Right renal cortex interstitium (tissue), 3 donors: ENCODE measurements at places on chromosomes 12 and 14. TPM values are rescaled to one million over a fixed set of nuclear protein-coding genes. Genes with fewer than 3 reads are reported as not detected.

The PPTC7 gene
- 23.2 TPM for polyA plus RNA-seq

DNA sequence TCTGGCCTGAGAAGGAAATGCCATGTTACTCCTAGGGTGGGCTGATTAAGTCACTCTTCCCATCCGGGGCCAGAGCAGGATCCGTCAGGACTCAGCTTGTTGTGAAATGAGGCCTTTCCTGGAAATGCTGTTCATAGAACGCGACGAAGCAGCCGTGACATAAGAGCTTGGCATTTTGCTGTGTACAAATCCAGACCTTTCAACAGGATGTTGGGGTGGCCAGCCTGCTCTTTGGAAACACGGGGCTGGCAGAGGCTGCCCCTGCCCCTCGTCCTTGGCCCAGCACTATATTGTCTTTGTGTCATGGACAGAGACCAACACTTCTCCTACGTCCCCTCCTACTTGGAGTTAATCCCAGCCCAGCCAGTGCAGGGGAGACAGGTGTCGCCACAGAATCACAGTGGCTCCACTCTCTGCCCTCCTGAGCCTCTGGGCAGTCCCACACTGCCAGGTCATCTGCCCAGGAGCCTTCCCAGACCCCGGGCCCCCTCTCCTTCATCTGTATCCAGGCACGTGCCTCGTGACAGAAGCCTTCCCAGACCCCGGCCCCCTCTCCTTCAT is 18.6 kb upstream of the EIF5 start:
- no peak for DNase-seq

DNA sequence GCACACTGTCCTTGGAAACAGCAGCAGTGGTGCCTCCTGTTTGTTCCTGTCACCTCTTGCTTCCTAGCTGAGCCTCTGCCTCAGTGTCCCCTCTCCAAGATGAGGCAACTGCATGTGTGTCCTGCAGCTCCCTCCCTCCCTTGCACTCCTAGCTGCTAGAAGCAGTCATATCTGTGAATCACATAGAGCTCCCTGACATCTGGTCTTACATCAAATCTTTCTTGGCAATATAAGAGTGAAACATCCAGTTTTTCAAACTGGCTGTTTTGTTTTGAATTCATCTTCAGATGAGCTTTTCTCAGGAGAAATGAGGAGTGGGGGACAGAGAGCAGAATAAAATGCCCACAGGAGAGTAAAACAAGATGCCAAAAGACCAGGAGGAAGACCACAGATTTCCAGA is 103.7 kb downstream of the VCPKMT start:
- no peak for DNase-seq

DNA sequence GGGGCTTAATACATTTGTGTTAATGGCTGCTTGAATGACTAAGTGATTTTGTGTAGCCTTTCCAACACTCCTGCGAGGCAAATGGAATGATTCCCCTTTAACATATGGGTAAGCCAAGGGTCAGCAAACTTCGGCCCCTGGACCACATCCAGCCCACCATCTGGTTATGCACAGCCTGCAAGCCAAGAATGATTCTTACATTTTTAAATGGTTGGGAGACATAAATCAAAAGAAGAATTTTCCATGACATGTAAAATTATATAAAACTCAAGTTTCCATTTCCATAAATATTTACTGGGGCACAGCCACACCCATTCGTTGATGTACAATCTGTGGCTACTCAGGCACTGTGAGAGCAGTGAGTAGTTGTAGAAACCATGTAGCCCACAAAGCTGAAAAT is 9.0 kb downstream of the SLC8B1 start:
- DNase-seq = no peak
